Mesothelial cell of epicardium (in vitro differentiated cells): ENCODE measurements at places on chromosomes 5 and 9. TPM values are rescaled to one million over a fixed set of nuclear protein-coding genes. Genes with fewer than 3 reads are reported as not detected.

Gene UBLCP1
- total RNA-seq = 27.8 to 29.2 TPM (median 28.3 TPM) in 3 replicates

Gene GNA14
- 0.11 to 0.22 TPM (median 0.20 TPM) in 3 replicates for total RNA-seq

Gene RIMOC1
- 29.2 to 30.8 TPM (median 30.0 TPM) in 3 replicates for total RNA-seq

Gene LRRC70
- 0.89 to 1.7 TPM (median 1.1 TPM) in 3 replicates for total RNA-seq

Gene PRR16
- 1.9 to 2.7 TPM (median 2.1 TPM) in 3 replicates for total RNA-seq

Gene CD14
- total RNA-seq = 0.34 to 0.63 TPM (median 0.35 TPM) in 3 replicates

Gene N4BP3
- total RNA-seq = 1.8 to 2.3 TPM (median 2.1 TPM) in 3 replicates
